ENCODE measurements at places on chromosomes 11 and 22. TPM values are rescaled to one million over a fixed set of nuclear protein-coding genes. Genes with fewer than 3 reads are reported as not detected.

Gene LRRC4C
- not detected for total RNA-seq

Gene SPINDOC
- total RNA-seq: 22.3 TPM

Gene UBQLNL
- total RNA-seq: 0.49 TPM

Gene SERPING1
- 112 TPM for total RNA-seq

Gene PGR
- 5.5 TPM for total RNA-seq

Gene DNAJB7
- total RNA-seq: 0.14 TPM

Gene NXPE1
- 139 TPM for total RNA-seq

Gene MUC15
- not detected for total RNA-seq

Gene LIMK2
- total RNA-seq: 137 TPM

Gene CADM1
- total RNA-seq: 7.2 TPM

Gene APOL4
- 4.3 TPM for total RNA-seq

Gene MPEG1
- total RNA-seq: 21.9 TPM

Gene CDPF1
- total RNA-seq: 10.4 TPM

Gene JOSD1
- 82.5 TPM for total RNA-seq

Gene OR8J3
- total RNA-seq: not detected

Gene FOLR3
- total RNA-seq: not detected

Gene WNT7B
- total RNA-seq: not detected

Gene KCNQ1OT1
- 1.7 TPM for total RNA-seq

Gene OR10A2
- total RNA-seq: 0.06 TPM

Gene CRYBB1
- 1.0 TPM for total RNA-seq

Gene APOBEC3F
- 7.4 TPM for total RNA-seq

Gene OSM
- 1.0 TPM for total RNA-seq

Gene MIOX
- total RNA-seq: not detected

Gene C11orf87
- total RNA-seq: not detected

Gene HYOU1
- total RNA-seq: 119 TPM

Gene FZD4
- 33.7 TPM for total RNA-seq

Gene TMEM86A
- total RNA-seq: 5.0 TPM

Gene EMSY
- total RNA-seq: 23.2 TPM

Gene MS4A3
- not detected for total RNA-seq

Gene TSPAN32
- total RNA-seq: 2.8 TPM

Gene LRRN4CL
- total RNA-seq: 1.2 TPM

Gene SLC22A6
- total RNA-seq: not detected

Gene APOBEC3H
- total RNA-seq: 0.51 TPM

Gene GPR83
- total RNA-seq: 0.51 TPM

Gene AGBL2
- total RNA-seq: 3.1 TPM

Gene MS4A15
- 0.38 TPM for total RNA-seq

Gene CSF2RB
- 8.1 TPM for total RNA-seq

Gene PRAME
- not detected for total RNA-seq

Gene OR52E8
- not detected for total RNA-seq

Gene SLC22A9
- not detected for total RNA-seq

Gene PDE2A
- total RNA-seq: 45.9 TPM

All from mucosa of descending colon (tissue), 3 donors.